ENCODE measurements at places on chromosomes 7 and 10. TPM values are rescaled to one million over a fixed set of nuclear protein-coding genes. Genes with fewer than 3 reads are reported as not detected.

- no peak for DNase-seq
These were observed 130.2 kb downstream of the EGFR start for GRCh38 chr7:55149001-55149400.

DNA sequence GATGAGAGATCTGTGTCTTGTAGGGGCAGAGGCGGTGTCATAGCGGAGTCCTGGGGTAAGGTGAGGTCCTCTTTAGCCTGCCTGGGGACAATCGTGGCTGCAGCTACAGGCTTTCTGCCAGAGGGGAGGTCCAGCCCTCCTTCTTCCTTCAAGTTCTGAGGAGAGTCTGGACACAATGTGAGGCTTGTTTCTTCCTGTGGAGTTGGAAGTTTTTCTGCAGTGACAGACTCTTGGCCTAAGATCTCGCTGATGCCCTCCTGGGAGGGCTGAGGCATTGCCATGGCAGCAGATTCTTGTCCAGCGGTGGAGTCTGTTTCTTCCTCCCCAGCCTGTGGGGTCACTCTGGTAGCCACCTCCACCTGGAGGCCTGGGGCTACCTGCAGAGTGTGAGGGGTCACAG is 4.4 kb downstream of the NACAD start:
- no peak for DNase-seq

DNA sequence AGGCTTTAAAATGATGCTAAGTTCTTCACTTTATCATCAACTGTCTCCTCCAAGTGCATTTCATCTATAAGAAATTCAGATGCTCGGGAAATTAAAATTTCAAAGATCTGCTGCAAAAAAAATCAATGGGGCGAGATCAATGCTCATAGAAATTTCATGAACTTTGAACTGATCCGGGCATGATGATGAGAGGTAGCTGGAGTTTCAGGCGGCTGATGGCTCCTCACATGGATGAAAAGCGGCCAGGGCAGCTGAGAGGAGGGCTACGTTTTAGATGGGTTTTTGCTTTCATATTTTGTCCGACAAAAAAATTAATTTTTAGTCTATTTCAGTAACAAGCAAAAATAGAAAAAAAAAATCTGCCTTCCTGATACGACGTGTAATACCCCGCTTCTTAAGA is 109.9 kb downstream of the EBF3 start:
- no peak for DNase-seq

DNA sequence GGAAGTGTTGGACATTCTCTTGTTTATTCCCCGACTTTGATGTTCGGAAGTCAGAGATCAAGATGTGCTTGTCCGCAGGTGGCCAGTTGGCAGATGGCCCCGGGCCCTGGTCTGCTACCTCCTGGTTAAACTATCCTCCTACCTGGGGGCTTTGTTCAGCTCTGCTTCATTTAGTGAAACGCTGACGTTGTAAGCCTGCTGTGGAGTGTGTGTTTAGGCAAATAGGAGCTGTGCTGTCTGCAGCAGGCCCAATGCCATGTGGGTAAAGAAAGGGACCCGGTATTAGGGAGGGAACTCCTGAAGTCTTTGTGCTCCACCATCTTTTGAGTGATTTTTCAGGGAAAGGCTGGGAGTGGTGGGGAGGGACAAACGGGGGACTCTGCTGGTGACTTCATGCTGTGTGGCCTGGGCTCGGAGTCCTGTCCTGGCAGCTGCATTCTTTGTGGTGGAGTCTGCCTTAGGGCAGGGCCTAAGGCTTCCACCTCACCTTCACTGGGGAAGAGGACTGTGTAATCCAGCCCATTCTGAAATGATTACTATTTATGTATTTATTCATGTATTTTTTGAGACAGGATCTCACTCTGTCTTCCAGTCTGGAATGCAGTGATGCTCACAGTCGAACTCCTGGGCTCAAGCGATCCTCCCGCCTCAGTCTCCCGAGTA is 171.1 kb upstream of the KLF6 start:
- DNase-seq: no peak

DNA sequence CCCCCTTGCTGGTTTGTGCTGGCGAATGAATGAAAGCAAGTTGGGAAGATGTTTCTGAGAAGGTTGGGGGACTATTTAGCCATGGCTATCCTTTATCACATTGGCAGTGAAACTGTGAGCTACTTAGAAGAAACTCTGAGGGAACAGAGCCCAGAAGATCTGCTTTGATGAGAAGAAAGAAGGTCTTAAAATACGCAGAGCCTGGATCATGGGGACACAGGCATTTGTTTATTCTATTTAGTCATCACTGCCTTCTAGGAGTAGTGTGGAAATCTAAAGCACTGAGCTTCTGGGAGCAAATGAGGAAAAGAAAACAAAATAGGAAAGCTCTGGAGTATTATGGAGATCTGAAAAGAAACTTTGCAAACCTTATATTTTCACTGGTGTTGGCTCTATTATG is 28.5 kb downstream of the CPED1 start:
- no peak for DNase-seq

GRCh38 chr7:10237306-10237705 is 736.4 kb upstream of the PHF14 start:
- peak; percentile 14 for DNase-seq

- peak; percentile 22 for DNase-seq
These were observed 18.6 kb upstream of the ADRB1 start for GRCh38 chr10:114024876-114025610.

- no peak for DNase-seq
These were observed 76.6 kb downstream of the SLC16A9 start for GRCh38 chr10:59633063-59633462.

DNA sequence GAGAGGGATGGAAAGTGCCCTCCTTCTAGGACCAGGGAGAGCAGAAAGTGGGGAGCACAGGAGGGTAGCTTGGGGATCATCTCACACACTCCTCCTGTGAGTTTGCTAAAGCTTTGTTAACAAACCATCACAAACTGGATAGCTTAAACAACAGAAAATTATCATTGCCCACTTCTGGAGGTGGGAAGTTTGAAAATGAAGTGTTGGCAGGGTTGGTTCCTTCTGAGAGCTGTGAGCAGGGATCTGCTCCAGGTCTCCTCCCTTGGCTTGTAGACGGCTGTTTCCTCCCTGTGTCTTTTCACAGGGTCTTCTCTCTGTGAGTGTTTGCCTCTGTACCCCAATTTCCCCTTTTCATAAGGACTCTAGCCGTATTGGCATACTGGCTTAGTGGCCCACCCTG is 32.0 kb upstream of the CXCL12 start:
- DNase-seq: no peak

DNA sequence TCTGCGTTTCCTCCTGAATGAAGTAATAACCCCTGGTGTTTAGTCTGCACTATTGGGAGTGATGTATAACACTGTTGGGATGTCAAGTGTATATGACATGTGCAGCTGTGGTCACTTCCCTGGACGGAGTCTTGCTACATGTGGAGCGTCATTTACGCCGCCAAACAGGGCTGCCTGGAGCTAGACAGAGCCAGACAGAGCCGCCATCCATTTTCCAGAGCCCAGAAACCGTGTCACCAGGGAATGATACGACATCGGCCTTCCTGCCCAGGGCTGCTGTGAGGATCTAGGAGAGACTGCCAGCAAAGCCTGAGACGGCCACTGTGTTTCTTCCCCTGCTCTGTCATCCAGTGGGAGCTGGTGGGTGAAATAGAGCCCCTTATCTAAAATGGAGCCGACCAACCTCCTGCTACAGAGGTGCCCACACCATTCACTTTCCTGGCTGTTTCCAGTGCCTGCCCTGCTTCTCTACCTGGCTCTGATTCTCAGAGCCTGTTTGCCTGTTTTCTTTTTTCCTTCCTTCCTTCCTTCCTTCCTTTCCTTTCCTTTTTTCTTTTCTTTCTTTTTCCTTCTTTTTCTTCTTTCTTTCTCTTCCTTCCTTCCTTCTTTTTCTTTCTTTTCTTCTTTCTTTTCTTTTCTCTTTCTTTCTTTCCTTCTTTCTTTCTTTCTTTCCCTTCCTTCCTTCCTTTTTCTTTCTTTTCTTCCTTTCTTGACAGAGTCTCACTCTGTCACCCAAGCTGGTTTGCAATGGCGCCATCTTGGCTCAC is 13.3 kb upstream of the FGFR2 start:
- DNase-seq: no peak

DNA sequence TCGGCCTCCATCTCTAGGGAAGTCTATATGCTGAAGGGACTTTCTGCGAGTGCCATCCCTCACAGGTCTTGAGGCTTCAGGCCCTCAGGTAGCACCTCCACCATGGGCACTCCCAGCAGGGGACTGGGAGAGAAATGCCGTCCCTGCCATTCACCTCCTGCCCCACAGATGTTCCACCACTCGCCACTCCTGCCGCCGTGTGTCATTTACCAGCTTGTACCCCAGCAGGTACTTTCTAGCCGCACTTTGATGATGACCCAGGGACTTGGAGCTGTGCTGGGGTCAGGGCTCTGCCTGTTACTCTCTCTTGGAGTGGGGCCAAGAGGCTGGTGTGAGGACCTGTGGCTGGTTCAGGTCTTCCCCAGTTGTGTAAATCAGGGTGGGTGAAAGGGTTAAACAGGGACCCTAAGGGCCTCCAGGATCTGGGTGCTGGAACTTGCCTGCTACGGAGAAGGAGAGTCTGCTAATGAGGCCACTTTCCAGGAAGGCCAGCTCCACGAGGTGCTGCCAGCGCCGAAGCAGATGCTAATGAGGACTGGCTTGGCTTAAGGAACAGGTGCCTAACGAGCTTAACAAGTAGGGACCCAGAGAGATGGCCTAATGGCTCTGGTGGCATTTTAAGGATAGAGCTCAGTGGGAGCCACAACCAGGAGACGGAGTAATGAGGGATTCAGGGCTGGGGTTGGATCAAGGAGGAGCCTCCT is 32.4 kb downstream of the CRHR2 start:
- no peak for DNase-seq

- peak; percentile 8 for DNase-seq
These were observed 76.8 kb downstream of the TPST1 start for GRCh38 chr7:66281678-66282590.

DNA sequence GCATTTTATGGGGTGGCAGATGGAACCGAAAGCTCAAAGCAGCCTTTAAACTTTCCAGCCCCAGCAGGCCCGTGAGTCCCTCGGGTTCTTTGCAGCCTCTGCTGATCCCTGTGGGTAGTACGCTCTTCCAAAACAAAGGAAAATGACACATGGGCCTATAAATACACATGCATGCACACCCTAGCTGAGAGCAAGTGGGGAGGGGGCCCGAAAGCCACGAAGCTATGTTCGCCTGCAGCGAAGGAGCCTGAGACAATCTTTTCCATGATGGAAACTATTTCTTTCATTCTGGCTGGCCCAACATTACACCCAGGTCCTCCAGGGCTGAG is 32.2 kb downstream of the CALML5 start:
- peak; percentile 77 for DNase-seq

Gene POLR2J2
- 6.9 TPM for total RNA-seq

Gene GARS1
- 45.3 TPM for total RNA-seq

Gene VAX1
- not detected for total RNA-seq

Gene ANKRD61
- not detected for total RNA-seq

Gene CD36
- total RNA-seq: 324 TPM

Gene ZFAND4
- total RNA-seq: 17.2 TPM

Gene FOXP2
- total RNA-seq: 25.8 TPM

Gene KCNH2
- total RNA-seq: 16.5 TPM

Gene SHH
- 1.3 TPM for total RNA-seq

Gene ENO4
- 0.31 TPM for total RNA-seq

Gene ST8SIA6
- 2.9 TPM for total RNA-seq

Gene ETV1
- 11.8 TPM for total RNA-seq

Gene P4HA1
- total RNA-seq: 71.6 TPM

Gene PRKAR2B
- 10.9 TPM for total RNA-seq
